ENCODE measurements at places on chromosomes 5 and 9.
A peak's percentile ranks its signal among the peaks of the same experiment; 100 is the strongest.

DNA sequence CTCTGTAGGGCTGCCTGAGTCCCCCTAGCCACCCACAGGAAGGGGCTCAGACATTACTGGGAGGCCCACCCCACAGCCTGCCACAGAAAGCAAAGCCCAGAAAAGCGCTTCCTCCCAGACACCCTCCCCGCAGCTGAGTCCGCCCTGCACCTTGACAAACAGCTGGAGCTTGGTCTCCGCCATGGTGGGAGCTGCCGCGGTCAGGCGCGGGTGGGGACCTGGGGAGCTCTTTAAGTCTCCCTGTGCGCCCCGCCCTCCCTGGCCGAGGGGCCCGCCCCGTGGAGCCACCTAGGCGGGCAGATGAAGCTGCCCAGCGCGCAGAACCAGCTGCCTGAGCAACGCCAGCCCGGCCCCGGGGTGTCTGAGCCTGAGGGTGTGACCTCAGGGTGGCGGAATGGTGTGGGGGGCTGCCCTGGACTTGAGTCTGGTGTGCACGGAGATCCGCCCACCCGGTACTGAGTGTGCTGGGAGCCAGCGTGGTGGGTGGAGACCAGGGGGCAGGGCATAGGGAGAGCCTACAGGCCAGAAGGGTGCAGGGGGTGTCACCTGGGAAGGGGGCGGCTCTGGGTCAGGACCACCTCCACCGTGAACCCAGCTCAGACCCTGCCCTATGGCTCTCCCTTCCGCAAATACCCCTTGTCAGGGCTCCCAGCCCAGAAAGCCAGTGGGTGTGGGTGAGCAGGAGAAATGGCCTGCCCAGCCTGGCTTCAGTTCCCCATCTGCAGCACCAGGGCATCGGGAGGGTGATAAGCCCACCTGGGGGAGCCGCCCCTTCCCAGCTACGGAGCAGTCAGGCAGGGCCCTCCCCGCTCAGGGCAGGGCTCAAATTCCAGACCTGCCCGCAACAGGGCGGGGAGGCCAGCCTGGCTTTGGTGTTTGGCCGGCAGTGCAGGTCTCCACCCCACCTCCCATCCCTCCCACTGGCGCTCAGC lies at the start of gene CLIC3:
Gene CLIC3 (minus strand): TSS at position 208 of the 932 bp plus-strand sequence. CDS start 25 bp downstream, at position 183.
- peak; percentile 30 for DNase-seq

- no peak for DNase-seq
These were observed 60.6 kb upstream of the TRPC7 start for GRCh38 chr5:136425921-136426320.

GRCh38 chr5:34524123-34524522 lies 132.0 kb upstream of the RAI14 start:
- DNase-seq: no peak

- no peak for DNase-seq
These were observed 221.1 kb downstream of the ISL1 start for GRCh38 chr5:51604324-51604723.

GRCh38 chr5:37182667-37183066 lies 66.5 kb downstream of the CPLANE1 start:
- DNase-seq: no peak

DNA sequence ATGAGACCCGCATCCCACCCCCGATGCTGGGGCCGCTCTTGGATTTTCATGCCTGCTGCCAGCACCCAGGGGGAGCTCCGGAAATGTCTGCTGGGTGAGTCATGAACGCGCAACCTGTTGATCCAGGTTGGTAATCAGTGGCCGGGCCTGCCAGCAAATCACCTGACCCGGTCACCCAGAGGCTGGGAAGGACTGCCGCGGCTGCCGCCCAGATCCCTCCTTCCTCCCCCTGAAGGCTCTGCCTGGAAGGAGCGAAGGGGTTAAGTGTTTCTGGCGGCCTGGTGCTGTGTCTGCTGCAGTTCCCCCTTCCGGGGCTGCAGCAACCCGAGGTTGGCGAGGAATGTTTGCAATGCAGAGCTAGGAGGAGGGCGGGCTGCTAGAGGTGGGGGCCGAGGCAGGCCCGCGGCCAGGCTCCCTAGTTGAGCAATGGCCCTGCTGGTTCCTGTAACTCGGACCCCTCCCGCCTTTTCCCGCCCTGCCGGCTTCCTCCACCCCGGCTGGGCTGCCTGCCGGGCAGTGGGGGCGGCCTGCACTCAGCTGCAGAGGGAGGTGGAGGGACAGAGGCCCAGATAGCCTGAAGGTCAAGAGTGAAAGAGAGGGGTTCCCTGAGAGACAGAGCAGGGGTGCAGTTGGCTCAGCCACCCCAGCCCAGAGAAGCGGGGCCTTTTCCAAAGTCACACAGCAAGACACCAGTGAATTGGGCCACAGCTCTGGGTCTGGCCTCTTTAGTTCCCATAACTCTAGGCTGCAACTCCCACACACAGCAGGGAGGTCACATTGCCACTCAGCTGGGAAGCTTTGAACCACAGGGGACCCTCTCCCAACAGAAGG lies 156.3 kb upstream of the IER5L start:
- DNase-seq: no peak

DNA sequence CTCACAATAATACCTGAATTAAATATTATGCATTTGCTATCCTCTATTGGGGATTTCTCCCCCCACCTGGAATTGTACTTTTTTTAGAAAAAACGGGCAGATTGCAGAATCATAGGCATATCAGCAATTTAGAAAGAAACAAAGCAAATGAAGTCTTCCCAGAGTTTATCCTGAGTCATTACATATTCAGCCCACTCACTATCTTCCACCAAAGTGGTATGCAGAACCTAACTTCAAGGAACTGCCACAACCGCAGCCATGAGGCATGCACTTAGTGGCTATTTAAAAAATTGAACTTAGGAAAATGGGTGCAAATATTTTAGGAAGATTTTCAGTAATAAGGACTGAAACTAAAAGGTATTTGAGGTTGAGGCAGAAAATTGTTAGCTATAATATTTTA lies 48.6 kb downstream of the UBAP1 start:
- no peak for DNase-seq

DNA sequence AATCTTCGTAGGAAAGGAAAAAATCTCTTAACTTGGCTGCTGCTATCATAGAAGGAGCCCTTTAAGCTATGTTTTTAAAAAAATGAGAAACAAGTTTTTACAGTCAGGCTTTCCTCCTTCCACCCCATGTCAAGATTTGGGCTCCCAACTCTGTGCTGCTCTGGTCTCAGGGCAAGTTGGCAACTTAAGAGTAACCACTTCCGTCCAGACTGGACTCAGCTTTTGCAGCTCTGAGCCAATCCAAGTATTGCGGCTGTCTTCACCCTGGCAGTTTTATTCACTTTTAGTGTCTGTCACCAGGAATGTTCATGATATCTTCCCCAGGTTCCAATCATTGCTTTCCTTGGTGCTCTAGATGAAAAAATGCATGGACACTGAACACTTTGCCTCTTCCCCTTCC lies 115.9 kb upstream of the GAS1 start:
- DNase-seq: no peak

DNA sequence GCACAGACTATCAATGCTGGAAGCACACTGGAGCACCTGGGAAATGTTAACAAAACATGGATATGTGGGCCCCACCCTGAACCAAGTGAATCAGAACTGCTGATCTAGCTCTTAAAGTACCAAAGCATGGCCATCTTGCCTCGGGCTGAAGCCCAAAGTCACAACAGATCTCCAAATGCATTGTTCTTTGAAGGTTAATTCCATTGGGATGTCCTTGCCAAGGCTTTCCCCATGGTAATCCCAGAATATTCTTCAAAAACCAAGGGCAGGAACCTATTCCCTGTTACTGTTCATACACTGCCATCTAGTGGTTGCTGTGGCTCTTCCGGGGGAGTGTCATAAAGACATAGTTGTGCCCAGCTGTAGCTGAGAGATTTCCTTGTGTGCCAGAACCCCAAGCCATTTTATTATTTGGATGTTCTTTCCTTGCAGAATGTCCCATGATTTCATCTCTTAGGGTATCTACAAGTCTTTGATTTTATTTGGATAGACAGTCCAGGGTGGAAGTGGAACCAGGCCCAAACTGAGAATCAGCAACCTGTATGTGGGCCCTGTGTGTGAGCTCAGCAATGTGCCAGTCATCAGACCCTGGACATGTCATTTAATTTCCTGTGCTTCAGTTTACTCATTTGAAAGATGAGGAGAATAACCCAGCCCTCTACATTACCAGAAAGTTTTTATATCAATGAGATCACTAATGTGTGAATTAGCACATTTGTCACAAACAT lies 290.0 kb downstream of the ACTL7B start:
- DNase-seq: peak; percentile 77

- DNase-seq: no peak
These were observed 241.8 kb upstream of the KLF9 start for GRCh38 chr9:70656281-70656680.

GRCh38 chr9:120534266-120534665 lies 45.7 kb downstream of the CDK5RAP2 start:
- DNase-seq: no peak

DNA sequence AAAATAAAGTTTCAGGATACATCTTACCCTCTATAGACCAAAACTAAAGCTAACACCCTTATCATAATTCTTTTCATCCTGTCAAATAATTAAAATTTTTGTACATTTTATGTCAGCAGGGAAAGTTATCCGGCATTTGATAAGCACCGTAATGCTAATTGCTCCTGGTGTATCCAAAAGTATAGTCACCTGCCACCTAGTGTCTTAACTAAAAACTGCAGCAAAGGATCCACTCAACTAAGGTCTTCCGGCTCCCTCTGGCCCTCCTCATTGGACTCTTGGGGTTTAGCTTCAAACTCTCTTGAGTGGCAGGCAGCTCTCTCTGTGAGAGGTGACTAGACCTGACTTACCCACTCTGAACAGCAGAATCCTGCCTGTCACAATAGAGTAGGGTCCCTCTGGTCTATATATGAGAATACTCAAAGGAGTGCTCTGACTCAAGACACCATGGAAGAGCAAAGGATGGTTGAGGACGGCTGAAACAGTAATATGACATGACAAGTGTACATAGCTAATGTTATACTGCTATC lies 60.4 kb upstream of the CAST start:
- DNase-seq: peak; percentile 20

DNA sequence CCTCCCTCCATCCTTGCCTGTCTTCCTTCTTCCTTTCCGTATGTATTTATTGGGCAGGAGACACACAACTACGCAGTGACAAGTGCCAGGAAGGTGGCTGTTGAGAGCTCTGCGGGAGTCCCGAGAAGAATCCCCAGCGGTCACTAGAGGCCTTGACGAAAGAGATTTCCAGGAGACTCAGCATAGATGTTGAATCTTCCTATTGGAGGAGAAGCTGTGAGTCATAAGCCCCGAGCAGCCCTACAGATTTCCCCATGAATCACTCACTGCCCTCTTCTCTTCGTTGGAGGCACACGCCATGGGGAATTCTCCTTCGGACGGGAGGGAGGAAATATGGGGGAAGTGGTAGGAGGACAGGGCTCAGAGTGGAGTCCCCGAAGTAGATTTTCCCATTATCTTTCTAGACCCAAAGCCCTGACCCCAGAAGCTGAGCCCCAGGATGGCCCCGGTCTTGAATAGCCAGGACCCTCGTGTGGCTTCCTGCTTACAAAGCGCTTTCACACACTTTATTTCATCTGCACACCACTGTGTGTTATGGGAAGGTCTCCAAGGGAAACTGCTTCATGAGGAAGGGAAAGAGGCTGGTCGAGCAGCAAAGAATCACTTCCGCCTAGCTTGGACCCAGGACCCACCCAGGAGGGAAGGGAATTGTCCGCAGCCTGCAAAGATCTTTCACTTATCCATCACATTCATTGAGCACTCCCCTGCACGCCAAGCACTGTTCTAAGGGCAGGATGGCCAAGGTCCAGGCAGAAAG lies 12.7 kb downstream of the DUSP1 start:
- DNase-seq: no peak

GRCh38 chr5:34941936-34942335 lies 12.6 kb downstream of the DNAJC21 start:
- DNase-seq: no peak

- DNase-seq: no peak
These were observed 27.1 kb upstream of the PRR16 start for GRCh38 chr5:120436996-120437395.

DNA sequence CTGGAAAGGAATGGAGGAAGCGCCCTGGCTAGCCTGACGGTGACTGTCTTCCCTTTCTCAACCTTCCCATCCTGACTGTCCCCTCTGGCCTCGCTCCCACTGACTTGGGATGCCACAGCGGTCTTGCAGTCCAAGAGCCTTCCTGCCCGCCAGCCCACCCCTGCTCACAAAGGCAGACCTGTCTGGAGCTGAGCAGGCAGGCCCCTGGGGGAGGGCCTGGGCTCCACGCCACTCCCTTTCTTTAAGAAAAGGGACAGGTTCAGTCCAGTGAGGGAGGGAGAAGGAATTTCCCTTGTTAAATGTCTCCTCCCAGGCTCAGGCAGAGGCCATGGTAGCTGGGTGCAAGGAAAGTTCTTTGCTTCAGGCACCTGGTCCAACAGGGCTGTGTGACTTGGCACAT lies 18.1 kb downstream of the FGF1 start:
- DNase-seq: no peak

DNA sequence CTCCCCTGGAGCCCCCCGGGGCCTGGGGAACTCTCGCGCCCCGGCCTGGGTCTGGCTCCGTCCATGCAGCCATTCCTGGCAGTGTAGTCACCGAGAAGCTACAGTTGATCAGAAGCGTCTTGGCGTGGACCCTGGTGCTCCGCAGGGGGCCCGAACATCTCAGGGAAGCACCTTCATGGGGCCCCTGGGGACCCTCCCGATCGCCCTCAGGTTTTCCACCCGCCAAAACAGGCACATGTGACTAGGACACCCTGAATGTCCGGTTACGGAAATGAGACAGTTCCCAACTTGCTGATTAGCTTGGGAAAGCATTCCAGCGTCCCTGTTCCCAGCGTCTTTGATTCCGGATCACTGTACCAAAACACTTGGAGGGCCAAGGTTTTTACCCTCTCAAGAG lies 472 bp downstream of the FBXO4 start:
- no peak for DNase-seq

- DNase-seq: no peak
These were observed 757.5 kb upstream of the ZNF608 start for GRCh38 chr5:125503946-125504345.

GRCh38 chr5:125848751-125849150 lies 574.5 kb upstream of the GRAMD2B start:
- no peak for DNase-seq

DNA sequence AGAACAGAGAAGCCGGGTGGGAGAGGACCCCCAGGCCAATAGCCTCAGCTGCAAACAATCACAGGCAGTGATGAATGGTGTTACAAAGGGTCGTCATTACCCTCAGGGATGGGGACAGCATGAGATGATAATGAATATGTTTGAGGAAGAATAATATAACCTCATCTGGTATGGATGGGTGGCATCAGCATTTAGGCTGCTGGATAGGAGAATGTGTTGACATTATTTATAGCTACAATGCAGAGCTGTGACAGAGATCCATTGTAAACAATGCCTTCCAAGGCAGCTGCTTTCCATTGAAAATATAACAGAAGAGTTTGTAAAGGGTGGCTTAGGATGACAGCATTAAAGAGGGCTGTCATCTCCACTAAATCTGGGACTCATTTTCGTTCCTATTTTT lies 365.5 kb downstream of the KCNN2 start:
- peak; percentile 77 for DNase-seq

- DNase-seq: peak; percentile 13
These were observed 54.1 kb downstream of the GDA start for GRCh38 chr9:72203205-72203803.

GRCh38 chr5:981456-981855 lies 27.1 kb upstream of the NKD2 start:
- no peak for DNase-seq

GRCh38 chr5:142777850-142778249 lies 7.7 kb downstream of the ARHGAP26 start:
- no peak for DNase-seq
